Fibroblast of villous mesenchyme (primary cell): ENCODE measurements at places on chromosomes 5 and 9. TPM values are rescaled to one million over a fixed set of nuclear protein-coding genes. Genes with fewer than 3 reads are reported as not detected.

Gene PTAR1
- 66.0 and 117 TPM in 2 replicates for total RNA-seq

Gene ASPN
- 1.6 and 3.9 TPM in 2 replicates for total RNA-seq

Gene SMIM33
- not detected in 2 replicates for total RNA-seq

Gene IFNK
- total RNA-seq = not detected in 2 replicates

Gene ENC1
- total RNA-seq = 50.3 and 72.1 TPM in 2 replicates

Gene LIFR
- total RNA-seq = 30.3 and 40.2 TPM in 2 replicates

Gene CCDC192
- not detected in 2 replicates for total RNA-seq
